Stimulated activated CD4-positive, alpha-beta T cell treated with anti-CD3 and anti-CD28 coated beads, TNF-alpha, amount 100 ng/mL, for 4 hours (primary cell): ENCODE measurements at places on chromosomes 13 and 19.

GRCh38 chr13:80336370-80336769 is 4.6 kb downstream of the SPRY2 start:
- no peak for DNase-seq

DNA sequence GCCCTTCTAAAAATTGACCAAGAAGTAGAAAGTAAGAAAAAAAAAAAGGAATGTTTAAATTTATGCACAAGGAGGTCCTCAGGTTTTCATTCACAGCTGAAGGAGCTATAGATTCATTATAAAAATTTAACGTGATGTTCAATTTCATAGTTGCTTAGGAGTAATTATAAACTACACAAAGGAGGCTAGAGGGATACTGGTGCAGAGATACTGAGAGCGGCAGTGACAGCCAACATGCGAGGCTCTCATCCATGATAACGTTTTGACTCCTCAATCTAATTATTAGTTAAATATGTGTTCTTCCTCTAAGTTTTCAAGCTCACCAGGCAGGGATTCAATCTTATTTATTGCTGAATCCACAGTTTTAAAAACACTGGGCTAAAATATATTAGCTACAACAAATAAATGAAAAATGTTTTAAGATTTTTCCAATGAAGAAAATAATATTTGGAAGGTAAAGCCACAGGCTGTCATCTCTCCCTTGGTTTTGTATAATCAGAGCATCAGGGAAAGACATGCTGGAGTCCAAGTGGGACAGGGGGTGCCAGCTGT is 49.8 kb upstream of the TRPC4 start:
- no peak for DNase-seq

DNA sequence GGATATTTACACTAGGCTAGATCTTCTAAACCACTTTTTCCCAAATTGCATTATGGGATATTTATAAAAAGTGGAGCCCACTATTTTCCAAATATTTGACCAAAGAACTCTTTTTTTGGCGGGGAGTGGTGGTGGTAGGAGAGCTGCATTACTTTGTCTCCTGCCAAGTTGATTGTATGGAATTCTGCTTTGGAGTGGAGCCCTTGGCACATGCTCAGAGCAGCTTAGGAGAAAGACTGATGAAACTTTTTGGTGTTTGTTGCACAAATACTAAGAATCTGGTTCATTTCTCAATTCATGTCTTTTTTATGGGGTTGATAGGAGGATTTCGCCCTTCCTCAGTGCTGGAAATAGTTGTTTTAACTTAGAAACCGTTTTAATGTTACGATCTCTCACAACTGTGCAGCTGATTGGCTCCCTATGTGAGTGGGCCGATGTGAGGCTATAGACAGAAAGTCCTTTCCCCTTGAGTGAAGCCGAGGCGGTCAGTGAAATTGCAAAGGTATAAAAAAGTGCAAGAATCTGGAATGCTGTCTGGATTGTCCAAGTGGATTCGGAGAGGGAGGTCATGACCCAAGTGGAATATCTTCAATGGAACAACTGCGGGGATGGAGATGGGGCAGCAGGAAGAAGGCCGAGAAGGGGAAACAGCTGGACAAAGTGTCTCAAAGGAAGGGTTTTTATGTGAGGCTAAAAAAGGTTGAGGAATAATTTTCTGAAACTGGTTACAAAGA is 415.9 kb downstream of the FGF9 start:
- no peak for DNase-seq

DNA sequence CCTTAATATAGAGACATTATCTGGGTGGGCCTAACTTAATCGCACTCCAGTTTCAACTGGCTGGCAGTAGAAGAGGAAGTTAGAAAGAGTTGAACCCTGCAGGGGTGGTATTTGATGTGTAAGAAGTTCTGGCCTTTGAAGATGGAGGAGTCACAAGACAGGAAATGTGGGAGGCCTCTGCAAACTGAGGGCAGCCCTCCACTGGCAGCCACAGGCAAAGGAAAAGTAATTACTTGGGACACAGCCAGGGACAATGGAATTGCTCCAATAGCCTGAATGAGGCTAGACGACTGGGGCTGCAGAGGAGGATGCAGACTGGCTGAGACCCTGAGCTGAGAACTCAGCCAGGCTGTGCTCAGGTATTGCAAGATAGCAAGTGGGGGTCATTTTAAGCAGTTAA is 703.3 kb upstream of the ARGLU1 start:
- no peak for DNase-seq

GRCh38 chr13:109743706-109744453 is 42.5 kb downstream of the IRS2 start:
- no peak for DNase-seq

DNA sequence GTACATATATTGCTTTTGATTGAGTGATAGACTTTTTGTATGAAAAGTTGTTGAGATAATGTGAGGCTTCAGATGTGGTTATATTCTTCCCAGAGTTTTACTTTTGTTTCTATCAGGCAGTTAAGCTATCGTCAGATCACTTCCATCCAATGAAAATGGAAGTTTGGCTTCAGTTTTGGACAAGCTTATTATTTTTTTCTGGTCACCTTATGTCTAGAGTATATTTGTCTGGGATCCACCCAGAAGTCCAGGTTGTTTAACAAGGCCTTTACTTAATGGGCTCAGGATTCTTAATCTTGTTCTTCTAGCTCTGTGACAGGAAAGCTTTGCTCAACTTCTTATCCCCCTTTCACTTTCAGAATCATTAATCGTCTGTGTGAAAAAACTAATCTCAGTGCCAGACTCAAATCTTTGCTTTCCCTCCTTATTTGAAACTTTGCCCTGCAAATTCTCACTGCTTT is 150.9 kb downstream of the PDS5B start:
- no peak for DNase-seq

GRCh38 chr19:49430172-49430677 is 5.0 kb downstream of the GFY start:
- DNase-seq, result no peak

DNA sequence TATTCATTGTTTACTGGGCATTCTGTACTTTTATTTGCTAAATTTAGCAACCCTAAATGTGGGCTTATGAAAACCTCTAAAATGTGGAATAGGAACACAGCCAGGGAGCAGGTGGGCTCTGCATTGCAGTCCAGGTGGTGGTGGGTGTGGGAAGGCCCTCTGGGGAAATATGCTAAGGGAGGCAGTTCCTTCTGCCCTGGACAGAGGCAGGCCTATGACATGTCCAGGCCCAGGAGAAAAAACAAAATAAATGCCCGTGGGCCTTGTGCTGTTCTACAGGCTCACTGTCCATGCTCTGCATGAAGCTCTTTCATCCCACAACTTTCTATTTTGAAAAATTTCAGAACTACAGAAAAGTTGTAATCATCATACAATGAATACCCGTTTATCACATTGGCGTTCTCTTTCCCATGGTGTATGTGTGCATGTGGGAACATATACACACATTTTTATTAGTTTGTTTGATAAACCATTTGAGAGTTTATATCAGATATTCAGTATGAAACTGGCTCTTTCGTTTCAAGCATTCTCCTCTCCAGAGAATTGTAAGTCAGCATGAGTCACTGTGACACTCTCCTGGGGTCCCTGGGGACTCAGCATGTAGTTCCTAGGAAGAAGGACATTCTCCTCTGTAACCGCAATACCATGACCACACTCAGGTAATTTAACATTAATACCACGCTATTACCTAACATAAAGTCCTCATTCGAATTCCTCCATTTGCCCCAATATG is 505.3 kb downstream of the COG6 start:
- DNase-seq, result no peak

GRCh38 chr13:25616674-25617073 is 244.9 kb downstream of the ATP8A2 start:
- no peak for DNase-seq

- DNase-seq, result no peak
Measured at GRCh38 chr19:58395979-58396627, 647 bp downstream of the RNF225 start.
